ENCODE measurements at places on chromosomes 6 and 20. TPM values are rescaled to one million over a fixed set of nuclear protein-coding genes. Genes with fewer than 3 reads are reported as not detected.

Gene ZC2HC1B
- polyA plus RNA-seq = not detected

Gene GGTLC1
- not detected for polyA plus RNA-seq

Gene BFSP1
- 1.1 TPM for polyA plus RNA-seq

Gene SPATS1
- polyA plus RNA-seq = not detected

Gene PARD6B
- 0.14 TPM for polyA plus RNA-seq

Gene ADGB
- polyA plus RNA-seq = not detected

Gene SYNJ2
- 40.8 TPM for polyA plus RNA-seq

Gene RPS6KA2
- 31.3 TPM for polyA plus RNA-seq

Gene FKBP1C
- 3.1 TPM for polyA plus RNA-seq

Gene SGK2
- not detected for polyA plus RNA-seq

Gene GNAS-AS1
- 0.90 TPM for polyA plus RNA-seq

Gene SAMD5
- polyA plus RNA-seq = 1.0 TPM

Gene SIRPA
- polyA plus RNA-seq = 37.2 TPM

- DNase-seq = peak; percentile 97
These were observed 181.9 kb downstream of the SYNDIG1 start for GRCh38 chr20:24651171-24651975.

DNA sequence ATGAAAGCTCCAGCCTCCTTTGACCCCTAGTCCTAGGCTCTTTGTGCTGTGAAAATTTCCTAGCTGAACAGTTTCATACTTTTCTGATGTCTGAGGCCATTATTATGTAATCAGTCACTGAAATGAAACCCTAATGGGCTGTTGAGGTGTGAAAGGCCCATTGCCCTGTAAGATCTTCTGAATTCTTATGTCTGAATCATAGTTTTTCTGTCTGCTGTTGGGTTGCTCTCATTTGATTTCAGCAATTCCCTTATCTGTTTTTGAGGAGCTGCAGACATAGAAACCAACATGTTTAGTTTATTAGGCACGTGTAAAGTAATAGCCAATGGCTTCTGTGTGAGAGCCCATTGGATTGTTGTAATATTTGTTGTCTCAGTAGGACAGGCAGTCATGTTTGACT is 118.1 kb downstream of the EYA4 start:
- peak; percentile 18 for DNase-seq

GRCh38 chr6:157943249-157943963 is 38.3 kb upstream of the SYNJ2 start:
- DNase-seq = no peak

GRCh38 chr6:37483917-37484785 is 15.5 kb downstream of the CCDC167 start:
- peak; percentile 29 for DNase-seq

DNA sequence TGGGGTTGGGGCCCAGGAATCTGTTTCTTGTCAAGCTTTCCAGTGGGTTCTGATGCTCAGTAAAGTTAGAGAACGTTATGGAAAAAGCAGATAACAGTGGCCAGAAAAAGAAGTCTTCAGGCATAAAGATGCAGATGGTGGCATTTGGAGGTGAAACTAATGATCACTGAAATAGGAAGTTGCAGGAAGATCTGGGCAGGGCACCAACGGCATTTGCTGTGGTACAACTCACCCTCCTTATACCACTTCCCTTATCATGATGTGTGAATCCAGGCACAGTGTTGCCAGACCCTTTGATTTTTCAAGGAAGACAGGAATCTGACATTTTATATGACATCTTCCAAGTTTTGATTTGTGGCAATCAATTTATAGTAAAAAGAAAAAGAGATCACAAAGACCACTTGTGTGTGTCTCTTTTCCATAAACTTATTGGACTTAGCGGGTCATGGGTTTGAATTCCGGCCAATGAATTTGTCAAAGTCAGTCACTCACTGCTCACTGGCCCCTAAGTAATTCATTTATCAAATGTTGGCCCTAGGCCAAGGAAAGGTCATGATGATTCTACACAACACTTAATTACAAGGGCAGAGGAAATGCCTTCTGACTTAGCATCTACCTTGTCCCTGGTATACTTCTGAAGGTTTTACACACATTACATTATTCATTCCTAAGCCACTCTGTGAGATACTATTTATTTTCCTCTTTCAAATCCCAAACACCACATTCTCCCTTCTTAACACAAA is 37.6 kb downstream of the LAMP5 start:
- no peak for DNase-seq

DNA sequence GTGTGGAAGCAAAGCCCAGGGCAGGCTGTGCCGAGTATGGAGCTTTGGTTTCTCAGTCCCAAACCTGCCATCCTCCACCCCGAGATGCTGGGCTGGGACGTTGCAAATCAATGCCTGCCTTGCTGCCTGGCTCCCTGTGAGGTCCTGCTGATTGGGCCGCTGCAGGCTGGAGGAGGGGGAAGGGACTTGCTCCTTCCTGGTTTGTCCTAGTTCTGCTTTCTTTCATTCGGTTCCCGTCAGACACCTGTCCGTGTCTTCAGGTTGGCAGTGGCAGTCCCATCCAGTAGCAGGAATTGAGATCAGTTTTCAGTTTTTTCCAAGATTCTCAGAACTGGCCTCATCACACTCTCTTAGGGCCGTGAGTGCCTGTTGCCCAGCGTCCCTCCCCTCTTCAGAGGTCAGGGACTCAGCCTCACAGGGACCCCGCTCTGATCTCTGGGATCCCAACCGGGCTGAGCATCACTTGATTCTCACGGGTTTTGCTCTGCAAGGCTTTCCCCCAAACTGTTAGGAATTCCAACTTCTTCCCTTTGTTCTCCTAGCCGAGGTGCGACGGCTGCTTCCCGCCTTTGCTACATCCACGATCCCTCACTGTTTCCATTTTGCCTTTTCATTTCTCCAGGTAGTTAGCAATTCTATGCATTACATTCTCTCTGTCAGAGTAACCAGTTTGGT is 24.2 kb upstream of the TAGAP start:
- DNase-seq = no peak

- DNase-seq = no peak
These were observed 262.1 kb downstream of the HACE1 start for GRCh38 chr6:104597541-104598050.

- DNase-seq = no peak
These were observed 96.2 kb upstream of the CNR1 start for GRCh38 chr6:88262332-88262731.

DNA sequence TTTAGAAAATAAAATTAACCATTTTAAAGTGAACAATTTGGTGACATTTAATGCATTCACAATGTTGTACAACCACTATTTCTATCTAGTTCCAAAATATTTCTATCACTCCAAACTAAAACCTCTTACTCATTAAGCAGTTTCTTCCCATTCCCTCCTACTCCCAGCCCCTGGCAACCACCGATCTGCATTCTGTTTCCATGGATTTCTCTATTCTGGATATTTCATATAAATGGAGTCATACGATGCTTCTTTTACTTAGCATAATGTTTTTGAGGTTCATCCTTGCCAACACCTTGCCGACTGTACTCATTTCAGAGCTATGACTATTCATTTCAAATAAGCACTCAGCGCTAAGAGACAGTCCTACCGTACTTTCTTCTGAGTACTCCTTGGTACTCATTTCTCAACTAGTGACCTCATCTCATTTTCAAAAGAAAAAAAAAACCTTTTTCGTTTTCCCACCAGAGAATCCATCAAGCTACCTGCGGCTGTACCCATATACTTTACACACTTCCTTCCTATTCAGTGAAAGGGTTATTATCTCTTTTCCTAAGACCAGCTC is 259.2 kb downstream of the UTRN start:
- no peak for DNase-seq

GRCh38 chr6:43516367-43516696 is 394 bp downstream of the YIPF3 start:
- DNase-seq = no peak

DNA sequence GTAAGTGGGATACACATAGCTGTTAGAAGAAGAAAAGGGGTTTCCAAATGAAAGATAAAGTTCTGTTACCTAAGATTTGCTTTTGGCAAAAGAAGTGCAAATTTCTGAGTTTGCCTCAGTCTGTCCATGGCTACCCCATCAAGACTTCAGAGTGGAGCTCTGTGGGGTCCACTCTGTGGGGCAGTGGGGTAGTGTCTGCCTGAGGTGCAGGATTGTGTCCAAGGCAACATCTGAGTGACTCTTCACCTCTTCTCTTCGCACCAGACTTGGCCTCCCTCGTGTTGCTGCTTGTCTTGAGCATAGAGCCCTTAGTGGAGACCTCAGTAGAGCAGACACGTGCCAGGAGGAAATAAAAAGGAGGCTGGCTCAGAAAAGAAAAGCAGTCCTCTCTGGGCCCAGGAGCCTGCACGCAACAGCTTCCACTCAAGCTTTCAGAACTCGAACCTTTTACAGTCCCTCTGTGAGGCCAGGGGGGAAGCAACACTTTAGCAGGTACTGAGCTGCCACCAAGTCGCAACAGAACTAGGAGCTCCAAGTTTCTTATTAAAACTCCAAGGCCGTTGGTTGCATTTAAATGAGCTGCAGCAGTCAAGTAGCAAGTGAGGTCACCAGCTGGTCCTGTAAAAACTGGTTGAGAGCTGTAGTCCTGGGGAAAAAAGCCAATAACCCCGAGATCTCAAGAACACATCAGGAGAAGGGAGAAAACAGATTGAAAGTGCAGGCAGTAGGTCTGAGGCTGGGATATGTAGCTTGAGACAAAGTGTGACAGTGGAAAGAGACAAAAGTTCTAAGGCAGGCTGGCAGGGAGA is 413.5 kb downstream of the CDC5L start:
- no peak for DNase-seq

- no peak for DNase-seq
These were observed at the start of gene ARHGAP40 for GRCh38 chr20:38601216-38602184. Gene ARHGAP40 (plus strand): TSS chr20:38601809.

DNA sequence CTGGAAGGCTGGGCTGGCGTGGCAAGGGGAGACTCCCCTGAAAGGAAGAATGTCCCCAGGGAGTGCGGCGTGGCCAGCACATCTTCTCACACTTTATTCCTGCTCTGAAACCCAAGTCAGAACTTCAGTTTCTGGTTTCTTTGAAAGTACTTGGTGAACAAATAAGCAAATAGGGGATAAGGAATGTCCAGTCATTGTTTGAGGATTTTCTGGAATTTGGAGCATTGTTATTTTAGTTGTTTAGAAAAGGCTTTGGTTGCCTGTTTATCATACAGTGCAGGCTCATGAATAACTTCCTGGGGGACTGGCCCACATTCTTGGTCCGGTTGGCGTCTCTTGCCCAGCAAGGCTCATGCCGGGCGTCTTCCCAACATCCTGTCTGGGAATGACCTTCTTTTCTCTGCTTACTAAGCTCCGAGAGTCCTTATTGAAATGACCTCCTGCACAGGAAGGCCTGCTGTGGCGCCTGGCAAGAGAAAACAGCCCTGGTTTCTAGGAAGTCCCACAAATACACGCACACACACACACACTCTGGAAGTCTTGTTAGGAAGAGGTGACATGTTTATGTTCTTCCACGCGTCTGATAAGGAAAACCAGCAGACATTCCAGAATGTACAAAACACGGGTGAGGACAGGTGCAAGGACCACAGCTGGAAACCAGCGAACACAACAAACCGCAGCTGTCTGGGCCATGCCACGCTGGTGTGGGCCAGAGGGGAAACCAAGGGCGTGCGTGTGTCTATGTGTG is 71.9 kb downstream of the TMEM170B start:
- peak; percentile 85 for DNase-seq

DNA sequence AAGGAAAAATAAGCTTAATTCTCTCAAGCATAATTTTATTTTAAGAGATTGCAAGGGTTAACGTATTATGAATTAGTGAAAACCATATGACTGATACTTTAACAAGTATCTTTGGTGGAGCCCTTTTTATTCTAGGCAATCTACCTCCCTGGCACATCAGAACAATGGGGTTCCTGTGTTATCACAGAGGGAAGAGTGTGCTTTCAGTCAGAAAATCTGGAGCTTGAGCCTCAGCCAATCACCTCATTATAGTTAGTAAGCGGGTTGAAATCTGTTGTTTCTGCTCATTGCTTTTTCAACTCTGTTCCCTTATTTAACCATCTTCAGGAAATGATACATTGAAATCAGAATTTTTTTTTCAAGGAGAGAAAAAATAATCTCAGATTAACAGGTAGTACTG is 391 bp downstream of the ADGRF1 start:
- DNase-seq = no peak

- DNase-seq = no peak
These were observed 86.7 kb downstream of the TNFAIP3 start for GRCh38 chr6:137953761-137954160.

- DNase-seq = peak; percentile 55
These were observed 123.3 kb upstream of the DUSP22 start for GRCh38 chr6:168865-169455.

GRCh38 chr6:111658462-111659154 is 52.9 kb upstream of the TRAF3IP2 start:
- DNase-seq = peak; percentile 21

DNA sequence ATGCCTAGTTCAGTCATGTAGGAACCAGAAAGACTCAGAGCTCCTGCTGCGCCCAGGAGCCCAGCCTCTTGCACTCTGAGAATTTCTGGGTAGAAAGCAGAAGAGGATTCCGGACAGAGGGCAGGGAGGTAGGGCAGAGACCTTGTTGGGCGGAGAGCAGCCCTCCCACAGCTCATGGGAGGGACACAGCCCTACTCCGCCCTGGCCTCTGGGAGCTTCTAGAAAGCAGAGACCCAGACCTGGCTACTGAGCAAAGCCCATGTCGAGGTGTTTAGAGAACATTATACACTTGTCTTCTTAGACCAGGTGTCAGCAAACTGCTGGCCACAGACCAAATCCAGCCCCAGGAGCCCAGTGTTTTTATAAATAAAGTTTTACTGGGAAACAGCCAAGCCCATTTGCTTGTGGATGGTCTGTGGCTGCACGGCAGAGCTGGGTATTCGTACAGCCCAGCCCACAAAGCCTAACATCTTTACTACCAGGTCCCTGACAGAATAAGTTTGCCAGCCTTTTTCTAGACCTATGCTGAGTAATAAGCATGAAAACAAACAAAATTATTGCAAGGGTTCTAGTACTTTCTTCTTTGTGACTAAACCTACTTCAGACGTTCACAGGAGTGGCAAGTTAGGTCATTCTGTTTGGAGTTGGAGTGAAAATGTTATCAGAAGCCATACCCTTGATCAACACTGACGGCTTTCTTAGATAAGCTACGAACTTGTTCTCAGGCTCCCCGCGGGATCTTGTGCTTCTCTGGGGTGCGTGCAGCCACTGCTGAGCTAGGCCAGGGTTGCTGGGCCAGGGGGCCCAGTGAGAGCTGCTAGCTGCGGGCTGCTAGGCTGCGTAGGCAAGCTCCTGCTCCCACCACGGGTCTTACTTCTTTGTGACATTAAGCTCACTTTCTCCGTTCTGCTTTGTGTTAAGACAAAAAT is 235.1 kb upstream of the FOXQ1 start:
- DNase-seq = no peak
